ENCODE measurements at places on chromosomes 6 and 20.

GRCh38 chr6:126957721-126958120, 160.8 kb upstream of the RSPO3 start:
- no peak for DNase-seq

DNA sequence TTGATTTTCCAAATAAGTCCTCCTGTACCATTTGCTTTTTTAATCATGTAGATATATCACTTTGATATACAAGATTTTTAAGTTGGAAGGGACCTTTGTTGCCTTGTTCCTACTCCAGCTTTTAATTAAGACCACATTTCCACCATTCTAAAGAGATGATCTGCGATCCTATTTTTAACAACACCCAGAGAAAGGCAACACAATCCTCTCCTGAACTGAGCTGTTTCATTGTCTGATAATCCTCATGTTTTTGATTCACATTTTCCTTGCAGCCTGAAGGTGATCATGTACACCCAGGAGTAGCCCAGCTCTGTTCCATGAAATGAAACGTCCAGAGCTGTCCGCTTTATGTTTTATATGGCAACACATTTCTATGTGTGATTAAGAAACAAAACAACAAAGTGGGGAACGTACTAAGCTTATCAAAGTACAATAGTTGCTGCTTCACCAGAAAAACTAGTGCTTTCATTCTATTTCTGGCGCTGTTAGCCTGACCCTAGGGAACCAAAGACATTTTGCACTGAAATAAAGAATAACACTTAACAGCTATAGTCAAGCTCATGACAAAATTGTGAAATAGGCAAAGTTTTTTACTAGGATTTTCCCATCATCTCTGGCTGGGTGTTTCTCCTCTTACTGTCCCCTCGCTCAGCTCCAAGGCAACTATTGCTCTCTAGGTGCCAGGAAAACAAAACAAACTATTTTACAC, 22.6 kb upstream of the TRAF3IP2 start:
- no peak for DNase-seq

GRCh38 chr6:169263836-169264608, 10.4 kb upstream of the THBS2 start:
- DNase-seq, result no peak

GRCh38 chr6:108845145-108845544, 3.1 kb upstream of the ARMC2 start:
- no peak for DNase-seq

DNA sequence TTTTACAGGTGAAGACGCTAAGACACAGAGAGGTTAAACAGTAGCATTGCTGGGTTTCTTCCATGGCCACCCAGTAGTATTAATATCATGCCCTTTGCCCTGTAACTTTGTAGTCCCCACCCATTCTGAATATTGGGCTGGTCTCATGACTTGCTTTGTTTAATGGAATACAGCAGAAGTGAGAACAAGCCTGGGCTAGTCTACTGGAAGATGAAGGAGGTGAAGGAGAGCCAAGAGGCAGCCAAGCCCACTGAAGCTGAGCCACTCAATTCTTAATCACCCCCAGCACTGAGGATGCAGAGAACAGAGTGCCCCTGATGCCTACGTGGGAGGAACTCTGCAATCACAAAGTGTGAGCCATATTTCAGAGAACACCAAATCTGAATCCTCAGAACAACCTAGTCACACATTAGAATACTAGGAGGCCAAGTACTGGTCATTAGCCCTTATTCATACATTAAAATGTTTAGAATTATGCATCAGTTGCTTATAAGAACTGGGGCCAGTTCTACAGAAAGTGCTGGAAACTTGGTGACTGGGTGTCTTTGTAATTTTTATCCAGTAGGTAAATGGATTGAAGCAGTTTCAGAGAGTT, 270.1 kb upstream of the PRND start:
- DNase-seq, result no peak

DNA sequence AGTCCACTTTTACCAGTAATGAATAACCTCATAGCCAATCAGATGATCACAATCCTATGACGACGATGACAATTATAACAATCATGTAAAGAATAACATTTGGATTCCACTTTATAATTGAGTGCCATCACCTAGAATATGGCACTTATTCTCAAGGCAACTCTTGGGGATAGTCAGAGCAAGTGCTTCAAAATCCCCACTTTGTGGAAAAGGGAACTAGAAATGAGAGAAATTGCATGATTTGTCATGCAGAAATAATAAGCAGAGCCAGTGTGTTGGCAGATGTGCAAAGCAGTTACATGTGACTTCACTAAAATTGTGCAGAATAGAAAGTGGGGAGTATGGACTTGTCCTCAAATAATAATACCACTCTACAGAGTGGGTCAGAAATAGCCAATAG, 41.3 kb downstream of the FRK start:
- no peak for DNase-seq

DNA sequence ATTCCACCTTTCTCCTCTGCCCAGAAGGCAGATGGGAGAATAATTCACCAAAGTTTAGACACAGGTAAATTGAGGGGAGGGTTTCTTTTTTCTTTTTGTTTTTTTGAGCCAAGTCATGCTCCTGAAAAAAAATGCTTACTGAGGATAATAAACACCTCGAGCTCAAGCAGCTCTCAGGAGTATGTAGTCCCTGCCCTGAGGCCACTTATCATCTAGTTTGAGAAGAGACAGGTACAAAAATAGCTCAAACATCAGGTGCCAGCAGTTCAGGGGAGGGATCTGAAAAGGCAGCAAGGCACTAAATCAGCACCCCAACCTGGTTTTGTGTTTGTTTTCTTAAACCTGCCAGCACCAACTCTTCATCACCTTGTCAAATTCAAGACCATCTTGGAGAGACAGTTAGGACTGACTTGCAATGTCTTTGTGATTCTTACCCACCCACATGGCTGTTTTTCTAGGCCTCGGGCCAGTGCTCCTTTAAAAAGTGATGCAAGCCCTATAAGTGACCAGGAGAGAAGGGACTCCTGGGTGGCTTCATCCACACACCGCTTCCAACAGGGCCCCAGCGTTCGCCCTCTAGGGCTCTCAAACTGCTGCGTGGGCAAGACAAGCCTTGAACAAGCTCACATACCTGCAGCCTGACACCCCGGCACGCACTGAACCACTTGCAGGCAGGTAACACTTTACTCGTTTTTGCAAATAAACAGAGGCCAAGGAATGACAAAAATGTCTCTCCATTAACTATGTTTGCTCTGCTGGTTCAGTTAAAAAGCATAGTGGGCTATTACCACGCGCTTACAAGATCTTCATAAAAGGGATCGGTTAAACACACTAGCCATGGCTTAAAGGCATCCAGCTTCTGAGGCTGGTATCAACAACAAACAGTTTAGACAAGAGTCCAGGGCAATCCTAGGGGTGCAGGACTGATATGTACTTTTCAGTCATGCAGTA, 13.9 kb downstream of the JAG1 start:
- no peak for DNase-seq

DNA sequence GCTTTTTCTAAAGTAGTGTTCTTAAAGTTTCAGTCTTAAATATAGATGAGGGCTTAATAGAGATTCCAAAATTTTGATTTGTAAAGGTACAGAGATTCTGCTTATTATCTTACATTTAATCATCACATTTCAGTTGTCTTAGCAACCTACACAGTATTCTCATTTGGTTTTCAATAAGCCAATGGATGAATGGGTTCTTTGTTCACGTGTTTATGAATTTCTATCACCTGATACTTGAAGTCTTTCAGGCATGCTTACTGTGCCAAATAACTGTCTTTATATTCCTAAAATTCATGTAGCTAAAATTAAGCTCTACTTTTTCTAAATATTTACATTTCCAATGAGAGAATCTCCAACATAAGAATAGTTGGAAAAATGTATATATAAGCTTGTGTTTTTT, 152.7 kb downstream of the EYA4 start:
- no peak for DNase-seq

GRCh38 chr6:157785636-157786035, 37.4 kb upstream of the SNX9 start:
- DNase-seq, result no peak

DNA sequence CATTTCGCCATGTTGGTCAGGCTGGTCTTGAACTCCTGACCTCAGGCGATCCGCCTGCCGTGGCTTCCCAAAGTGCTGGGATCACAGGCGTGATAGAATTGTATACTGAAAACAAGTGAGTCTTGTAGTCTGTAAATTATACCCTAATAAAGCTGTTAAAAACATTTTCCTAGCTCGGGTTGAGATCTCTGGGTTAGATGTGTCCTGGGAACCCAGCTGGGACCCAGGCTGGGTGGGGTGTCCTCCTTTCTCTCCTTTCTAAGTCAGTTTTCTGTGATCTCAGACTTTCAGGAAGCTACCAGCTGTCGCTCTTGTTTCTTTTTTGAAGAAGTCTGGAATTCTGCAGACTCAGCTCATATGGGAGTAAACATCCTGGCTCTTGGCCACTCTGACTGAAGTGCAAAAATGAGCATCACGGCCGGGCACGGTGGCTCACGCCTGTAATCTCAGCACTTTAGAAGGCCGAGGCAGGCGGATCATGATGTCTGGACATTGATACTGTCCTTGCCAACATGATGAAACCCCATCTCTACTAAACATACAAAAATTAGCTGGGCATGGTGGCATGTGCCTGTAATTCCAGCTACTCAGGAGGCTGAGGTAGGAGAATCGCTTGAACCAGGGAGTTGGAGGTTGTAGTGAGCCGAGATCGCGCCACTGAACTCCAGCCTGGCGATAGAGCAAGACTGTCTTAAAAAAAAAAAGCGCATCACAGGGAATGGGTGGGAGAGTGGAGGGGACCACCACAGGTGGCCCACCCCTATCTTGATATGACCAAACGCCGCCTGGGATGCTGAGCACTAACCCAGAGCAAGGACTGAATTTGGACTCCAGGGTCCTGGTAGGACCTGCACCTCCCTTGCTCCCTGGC, 9.9 kb upstream of the PCIF1 start:
- no peak for DNase-seq

GRCh38 chr6:125445054-125445453, 143.3 kb upstream of the HDDC2 start:
- no peak for DNase-seq

DNA sequence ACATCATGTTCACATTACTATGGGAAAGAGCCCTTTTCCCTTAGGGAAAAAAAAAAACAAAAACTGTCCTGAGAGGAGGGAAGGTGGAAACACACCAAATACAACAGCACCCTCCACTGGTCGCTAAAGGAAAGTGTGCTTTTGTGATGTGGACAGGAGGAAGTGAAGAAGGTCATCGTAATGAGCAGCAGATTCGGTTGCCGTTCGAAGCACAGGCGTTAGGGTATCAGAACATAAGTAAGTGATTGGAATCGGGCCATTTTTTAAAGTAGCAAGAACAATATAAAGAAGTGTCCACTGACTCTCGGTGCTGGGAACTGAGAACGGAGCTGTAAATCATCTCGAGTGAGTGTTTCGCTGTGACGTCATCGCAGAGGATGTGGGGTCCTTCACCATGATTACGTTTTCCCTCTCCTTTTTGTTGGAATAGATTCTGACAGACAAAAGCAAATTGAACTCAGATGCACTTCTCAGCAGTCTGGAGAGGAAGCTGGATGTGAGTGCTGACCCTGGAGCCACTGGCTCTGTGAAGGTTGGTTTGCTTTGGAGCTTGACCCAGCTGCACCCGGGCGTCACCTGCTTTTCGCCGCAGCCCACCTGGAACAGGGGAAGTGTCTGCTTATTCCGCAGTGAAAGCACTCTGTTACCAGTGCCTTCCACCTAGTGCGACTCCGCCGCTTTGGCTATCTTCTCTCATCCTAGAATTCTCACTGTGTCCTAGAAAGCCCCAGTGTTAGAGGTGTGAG, 203.6 kb upstream of the GMDS start:
- DNase-seq, result no peak

DNA sequence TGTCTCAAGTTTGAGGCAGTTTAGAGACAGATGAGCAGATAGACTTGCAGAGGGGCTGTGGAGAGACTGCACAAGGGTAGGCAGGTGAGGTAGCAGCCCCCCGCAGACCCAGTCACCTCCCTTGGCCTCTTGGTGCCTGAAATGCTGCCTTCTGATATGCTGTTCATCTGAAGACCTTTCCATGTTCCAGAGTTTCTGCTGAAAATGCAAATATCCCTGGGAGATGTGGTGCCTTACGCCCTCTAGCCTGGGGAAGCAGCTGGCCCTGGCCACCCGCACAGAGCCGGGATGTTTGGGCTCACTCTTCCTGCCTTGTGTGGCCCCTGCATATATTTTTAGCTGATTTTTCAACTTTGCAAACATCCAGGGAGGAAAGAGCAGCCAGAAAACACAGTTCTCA, 51.4 kb downstream of the TMEM242 start:
- DNase-seq, result no peak

DNA sequence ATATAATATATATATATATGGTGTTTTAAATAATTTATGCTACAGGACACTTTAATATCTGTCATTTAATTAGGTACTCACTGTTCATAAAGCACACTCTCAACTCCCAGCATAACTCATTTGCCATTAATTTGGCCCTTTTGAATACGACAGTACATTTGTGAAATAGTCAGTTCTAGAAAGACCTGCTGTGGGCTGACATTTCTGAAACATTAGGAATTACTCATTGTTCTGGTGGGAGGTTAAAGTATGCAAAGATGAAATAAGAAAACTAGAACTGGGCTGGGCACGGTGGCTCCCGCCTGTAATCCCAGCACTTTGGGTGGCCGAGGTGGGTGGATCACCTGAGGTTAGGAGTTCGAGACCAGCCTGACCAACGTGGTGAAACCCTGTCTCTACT, 497.5 kb downstream of the UTRN start:
- DNase-seq, result no peak

- no peak for DNase-seq
Measured at GRCh38 chr6:159075506-159076228, 30.9 kb upstream of the TAGAP start.

DNA sequence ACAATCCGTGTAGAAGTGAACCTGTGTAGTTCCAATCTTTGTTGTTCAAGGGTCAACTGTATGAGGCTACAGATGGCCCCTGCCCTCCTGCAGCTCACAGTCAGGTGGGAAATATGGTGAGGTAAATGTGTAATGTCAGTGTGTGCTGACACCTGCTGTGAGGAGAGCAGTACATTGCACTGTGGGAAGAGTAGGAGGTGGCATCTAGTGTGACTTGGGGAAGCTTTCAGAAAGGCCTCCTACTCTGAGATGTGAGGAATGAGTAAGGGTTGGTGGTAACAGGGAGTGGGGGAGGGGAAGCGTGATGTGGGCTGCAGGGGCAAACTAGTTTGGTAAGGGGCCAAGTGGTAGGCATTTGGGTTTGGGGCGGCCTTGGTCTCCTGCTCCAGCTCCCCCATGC, 188.8 kb downstream of the FARS2 start:
- DNase-seq, result no peak

GRCh38 chr6:49325891-49326290, 137.2 kb downstream of the MMUT start:
- DNase-seq, result no peak

GRCh38 chr6:32983964-32984621, 15.7 kb downstream of the BRD2 start:
- DNase-seq, result no peak

- DNase-seq, result no peak
Measured at GRCh38 chr6:149329529-149329928, 12.0 kb downstream of the TAB2 start.

DNA sequence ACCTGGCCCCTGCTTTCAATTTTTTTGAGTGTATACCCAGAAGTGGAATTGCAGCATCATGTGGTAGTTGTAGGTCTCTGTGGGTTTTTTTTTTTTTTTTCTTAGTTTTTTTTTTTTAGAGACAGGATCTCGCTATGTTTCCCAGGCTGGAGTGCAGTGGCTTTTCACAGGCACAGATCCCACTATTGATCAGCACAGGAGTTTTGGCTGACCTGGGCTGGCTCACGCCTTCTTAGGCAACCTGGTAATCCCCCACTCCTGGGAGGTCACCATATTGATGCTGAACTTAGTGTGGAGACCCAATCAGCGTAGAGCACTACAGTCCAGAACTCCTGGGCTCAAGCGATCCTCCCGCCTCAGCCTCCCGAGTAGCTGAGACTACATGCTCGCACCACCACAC, 25.9 kb downstream of the MTO1 start:
- DNase-seq, result no peak

Measured in right forelimb (tissue), 1 donor.